ENCODE measurements at places on chromosomes 11 and 22.

- DNase-seq: no peak
Measured at GRCh38 chr11:20584093-20584774, 15.2 kb upstream of the SLC6A5 start.

- DNase-seq: no peak
Measured at GRCh38 chr11:120883404-120884080, 140.4 kb upstream of the TBCEL start.

DNA sequence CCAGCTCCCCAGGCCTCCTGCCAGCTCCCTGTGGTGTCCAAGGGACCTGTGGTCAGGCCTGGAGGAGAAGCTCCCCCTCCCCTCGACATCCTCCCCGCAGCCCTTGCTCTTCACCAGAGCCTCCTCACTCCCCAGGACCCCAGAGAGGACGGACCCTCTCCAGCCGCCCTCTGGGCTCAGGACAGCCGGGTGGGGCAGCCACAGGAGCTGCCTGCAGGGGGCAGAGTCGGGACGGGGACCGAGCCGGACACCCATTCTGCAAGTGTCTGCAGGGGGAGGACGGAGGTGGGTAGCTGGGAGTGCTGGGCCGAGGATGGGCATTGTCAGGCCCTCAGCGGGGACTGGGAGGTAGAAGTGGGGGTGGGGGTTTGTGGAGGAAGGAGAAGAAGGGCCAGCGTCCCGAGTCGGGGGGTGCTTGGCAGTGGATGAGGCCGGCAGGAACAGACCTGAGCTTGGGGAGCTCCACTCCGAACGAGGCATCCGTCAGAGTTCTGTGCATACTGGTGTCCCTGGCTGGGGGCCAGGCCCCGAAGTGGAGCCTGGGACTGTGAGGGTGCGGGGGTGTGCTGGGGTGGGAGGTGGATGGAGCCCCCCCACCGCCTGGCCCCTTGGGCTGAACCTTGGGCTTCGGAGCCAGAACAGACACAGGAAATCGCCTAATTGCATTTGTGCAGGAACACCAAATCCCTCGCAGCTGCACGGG, 15.2 kb downstream of the PRR33 start:
- DNase-seq: no peak

GRCh38 chr11:95148938-95149337, 59.3 kb downstream of the ENDOD1 start:
- no peak for DNase-seq

DNA sequence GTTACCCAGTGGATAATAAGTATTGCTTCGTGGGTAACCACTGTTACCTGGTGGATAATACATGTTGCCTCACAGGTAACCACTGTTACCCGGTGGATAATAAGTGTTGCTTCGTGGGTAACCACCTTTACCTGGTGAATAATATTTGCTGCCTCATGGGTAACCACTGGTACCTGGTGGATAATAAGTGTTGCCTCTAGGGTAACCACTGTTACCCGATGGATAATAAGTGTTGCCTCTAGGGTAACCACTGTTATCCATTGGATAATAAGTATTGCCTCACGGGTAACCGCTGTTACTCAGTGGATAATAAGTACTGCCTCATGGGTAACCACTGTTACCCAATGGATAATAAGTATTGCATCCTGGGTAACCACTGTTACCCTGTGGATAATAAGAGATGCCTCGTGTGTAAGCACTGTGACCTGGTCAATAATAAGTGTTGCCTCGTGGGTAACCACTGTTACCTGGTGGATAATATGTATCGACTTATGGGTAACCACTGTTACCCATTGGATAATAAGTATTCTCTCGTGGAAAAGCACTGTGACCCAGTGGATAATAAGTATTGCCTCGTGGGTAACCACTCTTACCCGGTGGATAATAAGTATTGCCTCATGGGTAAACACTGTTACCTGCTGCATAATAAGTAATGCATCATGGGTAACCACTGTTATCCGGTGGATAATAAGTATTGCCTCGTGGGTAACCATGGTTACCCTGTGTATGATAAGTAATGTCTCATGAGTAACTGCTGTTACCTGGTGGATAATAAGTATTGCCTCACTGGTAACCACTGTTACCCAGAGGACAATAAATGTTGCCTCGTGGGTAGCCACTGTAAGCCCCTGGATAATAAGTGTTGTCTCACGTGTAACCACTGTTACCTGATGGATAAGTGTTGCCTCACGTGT, 20.1 kb upstream of the NXPE4 start:
- no peak for DNase-seq

GRCh38 chr11:67500484-67500821, 4.7 kb downstream of the PITPNM1 start:
- no peak for DNase-seq

GRCh38 chr22:32823024-32823730, 21.7 kb downstream of the TIMP3 start:
- DNase-seq: no peak

DNA sequence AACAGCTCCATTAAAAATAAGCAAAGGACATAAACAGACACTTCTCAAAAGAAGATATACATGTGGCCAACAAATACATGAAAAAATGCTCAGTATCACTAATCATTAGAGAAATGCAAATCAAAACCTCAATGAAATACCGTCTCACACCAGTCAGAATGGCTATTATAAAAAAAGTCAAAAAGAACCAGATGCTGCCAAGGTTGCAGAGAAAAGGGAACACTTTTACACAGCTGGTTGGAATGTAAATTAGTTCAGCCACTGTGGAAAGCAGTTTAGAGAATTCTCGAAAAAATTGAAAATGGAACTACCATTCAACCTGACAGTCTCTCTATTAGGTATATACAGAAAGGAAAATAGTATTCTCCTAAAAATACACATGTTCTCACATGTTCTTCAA, 102.4 kb upstream of the FIBIN start:
- no peak for DNase-seq

DNA sequence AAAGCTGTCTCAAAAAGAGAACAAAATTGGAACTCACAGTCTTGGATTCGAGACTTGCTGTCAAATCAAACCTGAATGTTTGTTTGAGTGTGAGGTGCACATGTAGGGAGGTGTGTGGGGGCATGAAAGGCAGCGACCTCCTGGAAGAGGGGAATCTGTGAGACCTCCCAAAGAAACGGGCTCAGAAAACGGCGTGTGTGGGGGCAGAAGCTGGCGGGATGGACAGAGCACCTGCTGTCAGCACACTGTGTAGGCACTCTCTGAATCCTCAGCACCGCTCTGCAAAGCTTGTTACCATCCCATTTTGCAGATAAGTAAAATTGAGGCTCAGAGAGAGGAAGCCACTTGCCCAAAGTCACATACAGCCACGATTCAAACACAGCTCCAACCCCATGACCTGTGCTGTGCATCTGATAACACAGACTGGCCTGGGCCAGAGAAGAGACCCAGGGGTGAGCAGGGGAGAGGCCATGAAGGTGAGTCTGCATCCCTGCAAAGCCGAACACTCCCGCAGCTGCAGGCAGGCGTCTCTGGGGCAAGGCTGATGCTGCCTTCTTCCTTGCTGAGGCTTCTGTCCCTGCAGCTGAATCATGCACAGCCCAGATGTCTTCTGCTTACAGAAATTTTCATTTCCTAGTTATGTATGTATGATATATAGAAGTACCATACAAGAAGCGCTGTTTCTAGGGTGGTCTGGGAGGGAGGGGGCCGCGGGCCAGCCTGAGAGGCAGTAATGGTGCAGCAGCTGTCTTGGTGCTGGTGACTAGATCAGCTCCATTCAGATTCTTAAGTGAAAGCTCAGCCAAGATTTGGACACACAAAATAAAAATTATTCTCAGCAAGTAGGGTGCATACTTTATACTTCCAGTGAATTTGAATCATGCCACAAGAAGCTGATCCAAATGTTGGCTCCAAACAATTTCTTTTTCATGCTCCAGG, 67.3 kb upstream of the SHISAL1 start:
- no peak for DNase-seq

Data from stimulated activated CD8-positive, alpha-beta memory T cell treated with anti-CD3 and anti-CD28 coated beads, Interleukin-7, amount 100 ng/mL, for 1 hour (primary cell).